ENCODE measurements at places on chromosomes 5 and 9.

DNA sequence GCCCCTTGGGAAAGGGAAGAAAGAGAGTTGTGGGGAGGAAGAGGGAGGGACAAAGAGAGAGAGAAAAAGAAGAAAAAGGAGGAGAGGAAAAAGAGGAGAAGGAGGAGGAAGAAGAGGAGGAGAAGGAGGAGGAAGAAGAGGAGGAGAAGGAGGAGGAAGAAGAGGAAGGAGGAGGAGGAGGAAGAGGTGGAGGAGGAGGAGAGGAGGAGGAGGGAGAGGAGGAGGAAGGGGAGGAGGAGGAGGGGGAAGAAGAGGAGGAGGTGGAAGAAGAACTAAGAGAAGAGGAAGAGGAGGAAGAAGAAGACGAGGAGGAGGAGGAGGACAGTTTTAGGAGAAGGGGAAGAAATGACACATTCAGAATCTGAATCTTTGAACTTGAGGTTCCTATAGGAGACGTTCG lies 7.4 kb downstream of the SLC36A2 start:
- DNase-seq, result no peak

DNA sequence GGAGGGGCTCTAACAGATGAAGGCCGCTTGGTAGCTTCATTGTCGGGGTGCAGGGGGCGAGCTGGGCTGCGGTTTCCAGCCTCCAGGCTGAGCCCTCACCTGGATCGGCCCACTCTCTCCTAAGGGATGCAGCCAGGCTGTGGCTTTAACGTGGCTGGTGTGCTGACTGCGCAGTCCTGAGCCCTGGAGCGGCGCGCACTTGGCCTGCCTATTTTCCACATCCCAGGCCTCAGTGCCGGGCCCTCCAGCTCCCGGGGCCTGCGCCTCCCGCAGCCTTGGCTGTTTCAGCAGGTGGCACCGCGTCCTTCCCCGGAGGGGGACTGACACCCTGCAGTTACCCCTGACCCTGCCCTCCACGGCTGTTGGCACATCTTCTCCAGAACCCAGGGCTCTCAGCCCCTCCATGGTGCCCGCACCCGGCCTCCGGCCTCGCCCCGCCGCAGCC lies 1.4 kb downstream of the RNU6ATAC start:
- no peak for DNase-seq

DNA sequence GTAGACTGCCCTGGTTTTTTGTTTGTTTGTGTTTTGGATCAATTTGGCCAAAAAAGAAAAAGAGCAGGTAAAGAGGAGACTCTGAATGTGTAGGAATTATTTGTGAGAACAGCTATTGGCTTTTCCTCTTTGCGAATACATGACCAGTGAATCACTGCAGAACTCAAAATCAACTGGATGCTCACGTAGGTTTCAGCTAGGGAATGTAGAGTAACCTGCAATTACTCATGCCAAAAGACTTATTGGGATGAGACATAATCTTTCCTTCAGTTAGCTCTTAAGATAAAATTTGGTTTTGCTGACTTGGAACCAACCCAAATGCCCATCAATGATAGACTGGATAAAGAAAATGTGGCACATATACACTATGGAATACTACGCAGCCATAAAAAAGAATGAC lies 348.0 kb downstream of the NPR3 start:
- no peak for DNase-seq

GRCh38 chr9:36729906-36730305 lies 157.2 kb downstream of the MELK start:
- DNase-seq, result no peak

- no peak for DNase-seq
Observed at GRCh38 chr5:58037899-58038298, 422.0 kb downstream of the PLK2 start.

GRCh38 chr9:76162086-76162730 lies 232.0 kb downstream of the RFK start:
- DNase-seq, result no peak

- DNase-seq, result no peak
Observed at GRCh38 chr9:130933114-130934046, 5.7 kb downstream of the FIBCD1 start.

DNA sequence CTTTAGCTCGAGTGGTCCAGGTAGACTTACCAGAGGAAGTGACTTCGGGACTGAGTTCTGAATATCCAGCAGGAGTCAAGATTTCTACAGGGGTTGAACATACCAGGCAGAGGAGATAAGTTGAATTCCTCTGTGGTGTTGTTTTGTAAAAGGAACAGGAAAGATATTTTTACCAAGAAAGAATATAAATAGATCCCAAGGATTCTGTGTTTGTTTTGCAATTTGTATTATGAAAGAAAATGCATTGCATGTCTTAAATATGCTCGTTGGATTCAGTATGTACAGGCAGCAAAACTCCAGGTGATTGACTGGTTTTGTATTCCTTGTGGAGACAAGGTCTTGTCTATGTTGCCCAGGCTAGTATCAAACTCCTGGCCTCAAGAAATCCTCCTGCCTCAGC lies 197.8 kb downstream of the FRMD3 start:
- DNase-seq, result no peak

DNA sequence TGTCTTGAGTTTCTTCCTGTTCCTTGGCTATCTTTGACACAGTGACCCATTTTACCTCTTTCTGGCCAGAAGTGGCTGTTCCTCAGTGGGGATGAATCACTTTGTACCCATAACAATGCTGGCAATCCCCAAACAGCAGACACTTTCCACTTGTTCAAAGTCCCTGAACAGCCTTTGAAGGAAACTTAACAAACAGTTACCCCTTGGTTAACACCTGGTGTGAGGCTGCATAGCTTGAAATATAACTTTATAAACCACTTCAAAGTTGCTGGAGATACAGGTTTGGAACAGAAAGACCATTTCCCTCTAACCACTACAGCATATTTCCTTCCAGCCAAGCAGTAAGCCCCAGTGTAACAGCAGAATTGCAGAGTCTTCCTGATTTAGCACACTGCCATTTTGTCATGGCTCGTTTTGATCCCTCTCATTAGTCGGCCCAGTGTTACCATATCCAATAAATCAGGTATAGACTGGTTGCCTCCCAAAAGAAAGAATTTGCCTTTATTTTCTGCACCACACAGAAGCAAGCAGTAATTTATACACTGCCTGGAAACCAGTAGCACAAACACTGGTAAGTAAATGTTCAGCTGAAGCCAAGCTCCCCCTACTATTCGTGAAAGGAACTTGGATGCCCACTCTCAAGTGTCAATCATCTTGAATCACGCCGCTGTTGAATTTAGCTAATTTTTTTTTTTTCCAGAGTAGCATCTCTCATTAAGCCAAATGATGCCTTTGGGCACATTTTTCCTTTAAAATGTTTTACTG lies 225.9 kb downstream of the PIK3R1 start:
- no peak for DNase-seq

DNA sequence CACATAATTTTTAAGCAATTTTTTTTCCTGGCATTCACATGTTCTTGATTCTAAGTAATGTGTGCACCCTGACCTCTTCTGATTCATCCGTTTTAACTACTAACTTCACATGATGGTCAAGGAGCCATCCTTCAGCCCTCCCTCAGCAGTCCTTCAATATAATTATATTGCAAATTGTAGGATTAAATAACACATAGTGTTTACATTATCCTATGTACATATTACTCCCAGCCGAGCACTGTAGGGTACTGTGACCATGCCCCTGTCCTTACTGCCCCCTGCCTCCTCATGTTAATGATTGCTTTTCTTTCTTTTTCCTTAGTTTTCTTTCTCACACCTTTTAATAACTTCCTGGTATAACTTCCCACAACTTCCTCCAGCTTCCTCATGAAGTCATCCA lies 96.3 kb upstream of the FANCC start:
- DNase-seq, result no peak

DNA sequence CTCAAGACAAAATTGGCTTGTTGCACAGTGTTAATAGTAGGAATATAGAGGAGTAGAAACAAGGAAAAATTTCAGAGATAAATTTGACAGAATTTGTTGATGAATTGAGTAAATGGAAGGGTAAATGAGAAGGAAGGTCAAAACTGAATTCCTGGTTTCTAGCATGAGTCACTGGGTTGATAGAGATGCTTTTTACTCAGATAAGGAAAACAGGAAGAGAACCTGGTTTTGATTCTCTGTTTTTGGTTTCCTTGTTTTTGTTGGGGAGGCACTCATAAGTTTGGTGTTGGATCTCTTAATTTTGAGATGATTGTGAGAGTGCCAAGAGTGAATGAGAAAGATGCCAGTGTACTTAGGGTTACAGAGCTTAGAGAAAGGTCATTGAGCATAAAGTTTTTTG lies 7.1 kb downstream of the LRRC70 start:
- DNase-seq, result no peak

DNA sequence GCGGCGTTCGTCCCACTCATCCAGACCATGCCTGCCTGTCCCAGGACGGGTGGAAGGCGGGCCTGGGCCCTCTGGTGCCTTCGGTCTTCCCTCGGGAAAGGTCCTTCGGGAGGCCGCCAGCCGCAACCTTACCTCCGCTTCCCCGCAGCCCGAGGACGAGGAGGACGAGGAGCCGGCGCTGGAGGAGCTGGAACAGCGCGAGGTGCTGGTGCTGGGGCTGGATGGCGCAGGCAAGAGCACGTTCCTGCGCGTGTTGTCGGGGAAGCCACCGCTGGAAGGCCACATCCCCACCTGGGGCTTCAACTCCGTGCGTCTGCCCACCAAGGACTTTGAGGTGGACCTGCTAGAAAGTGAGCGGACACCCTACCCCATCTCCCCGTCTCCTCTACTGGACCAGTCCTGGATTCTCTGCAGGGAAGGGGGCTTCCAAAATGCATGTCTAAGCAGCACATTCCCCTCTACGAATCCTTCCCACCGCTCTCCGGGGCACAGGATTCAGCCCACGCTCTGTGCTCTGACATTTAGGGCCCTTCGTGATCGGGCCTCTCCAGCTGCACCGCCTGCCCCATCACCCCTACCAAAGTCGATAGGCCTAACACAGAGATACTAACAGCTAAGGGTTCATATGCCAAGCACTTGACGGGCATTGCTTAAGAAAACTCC lies 1.1 kb downstream of the ARL10 start:
- no peak for DNase-seq

GRCh38 chr5:72845889-72846288 lies 29.4 kb downstream of the TNPO1 start:
- DNase-seq, result no peak

DNA sequence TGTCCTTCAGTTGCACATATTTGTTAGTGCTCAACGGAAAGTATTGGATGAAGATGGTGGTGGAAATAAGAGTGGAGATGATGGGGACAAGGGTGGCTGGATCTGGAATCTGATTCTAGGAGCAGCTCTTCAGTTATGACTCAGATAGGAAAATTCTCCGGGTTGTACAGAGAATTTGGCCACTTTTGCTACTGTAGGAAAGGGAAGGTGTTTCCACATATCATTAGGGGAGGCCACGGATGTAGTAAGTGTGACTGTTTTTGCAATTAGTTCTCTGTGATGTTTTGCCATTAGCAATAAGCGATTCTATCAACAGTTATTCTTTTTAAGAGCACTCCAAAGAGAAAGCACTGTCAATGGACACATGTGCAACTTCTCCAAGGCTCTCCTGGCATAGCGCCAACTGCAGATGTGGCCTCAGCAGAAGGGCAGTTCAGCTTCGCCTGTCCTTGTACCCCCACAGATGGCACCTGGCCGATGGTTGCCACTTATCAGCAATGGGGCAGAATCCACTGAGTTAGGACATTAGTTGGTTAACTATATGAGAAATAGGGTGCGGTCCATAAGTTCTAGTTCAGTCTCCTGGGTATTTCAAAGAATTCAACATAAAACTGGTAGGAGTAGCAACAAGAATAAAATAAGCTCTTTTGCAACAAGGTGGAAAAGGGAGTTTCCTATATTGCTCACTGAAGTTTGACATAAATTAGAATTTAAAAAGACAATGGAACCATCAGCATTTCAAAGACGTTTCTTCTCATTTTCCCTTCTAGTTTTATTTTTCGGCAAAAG lies 96.3 kb downstream of the ARSB start:
- DNase-seq, result no peak

DNA sequence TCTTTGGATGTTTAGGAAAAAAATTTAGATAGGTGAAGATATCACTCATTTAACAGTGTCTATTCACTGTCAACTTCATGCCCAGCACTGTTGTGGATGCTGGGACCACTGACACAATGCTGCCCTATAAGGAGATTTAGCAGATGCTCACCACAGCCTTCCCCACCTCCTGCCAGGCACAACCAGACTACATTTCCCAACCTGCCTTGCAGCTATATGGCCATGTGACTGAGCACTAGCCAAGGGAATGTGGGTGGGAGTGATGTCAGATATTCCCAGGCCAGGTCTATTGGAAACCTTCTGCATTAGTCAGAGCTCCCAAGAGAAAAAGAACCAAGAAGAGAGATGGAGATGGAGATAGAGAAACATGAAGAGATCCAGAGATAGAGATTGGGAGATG lies 302.6 kb upstream of the TAS2R1 start:
- no peak for DNase-seq

GRCh38 chr9:78707481-78707991 lies 410.6 kb downstream of the PSAT1 start:
- no peak for DNase-seq

DNA sequence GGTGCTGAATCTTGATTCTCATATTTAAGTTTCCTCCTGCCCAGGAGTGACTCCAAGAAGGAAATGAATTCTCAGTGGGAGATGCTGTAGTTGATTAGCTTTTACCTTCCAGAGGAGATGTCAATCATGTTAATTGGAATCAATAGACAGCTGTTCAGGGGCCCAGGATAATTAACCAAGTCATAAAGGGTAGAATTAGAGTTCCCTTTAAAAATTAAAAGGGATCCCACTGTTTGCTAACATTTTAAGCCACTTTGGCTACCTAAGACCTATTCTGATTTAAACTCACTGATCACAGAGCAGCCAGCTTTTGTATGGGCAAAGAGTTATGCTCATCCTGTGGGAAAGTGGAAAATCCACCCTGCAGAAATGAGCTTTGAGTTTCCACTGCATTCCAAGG lies 249.6 kb downstream of the SLIT3 start:
- no peak for DNase-seq

DNA sequence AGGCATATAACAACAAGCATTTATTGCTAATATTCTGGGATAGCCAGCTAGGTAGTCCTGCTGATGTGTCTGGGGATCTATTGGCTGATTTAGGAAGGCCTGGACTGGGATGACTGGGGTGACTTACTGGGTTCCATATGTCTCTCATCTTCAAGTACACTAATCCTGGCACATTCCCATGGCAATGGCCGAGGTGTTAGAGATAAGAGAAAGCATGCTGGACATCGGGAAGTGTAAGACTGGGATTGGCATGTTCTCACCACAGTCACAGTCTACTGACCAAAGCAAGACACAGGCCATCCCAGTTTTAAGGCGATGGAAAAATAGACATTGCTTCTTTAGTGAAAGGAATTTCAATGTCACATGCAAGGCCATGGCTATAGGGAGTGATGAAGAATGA lies 29.7 kb downstream of the F2R start:
- DNase-seq, result no peak

- DNase-seq, result no peak
Observed at GRCh38 chr5:169980418-169981053, at the start of gene INSYN2B. Gene INSYN2B (minus strand): TSS chr5:169980495. CDS start chr5:169883898, 96,597 bp downstream.

- DNase-seq, result no peak
Observed at GRCh38 chr5:59764361-59764760, 129.2 kb downstream of the PDE4D start.

- DNase-seq, result no peak
Observed at GRCh38 chr5:142644640-142645361, 41.1 kb downstream of the FGF1 start.

Measured in stimulated activated CD4-positive, alpha-beta T cell treated with anti-CD3 and anti-CD28 coated beads, Interleukin-1b, Interleukin-23, amount 100 ng/mL, for 1 hour (primary cell).